Activated CD4-positive, alpha-beta T cell treated with anti-CD3 and anti-CD28 coated beads, Interleukin-2, amount 50 U/mL, for 16 hours (primary cell): ENCODE measurements at places on chromosomes 3 and 15.

DNA sequence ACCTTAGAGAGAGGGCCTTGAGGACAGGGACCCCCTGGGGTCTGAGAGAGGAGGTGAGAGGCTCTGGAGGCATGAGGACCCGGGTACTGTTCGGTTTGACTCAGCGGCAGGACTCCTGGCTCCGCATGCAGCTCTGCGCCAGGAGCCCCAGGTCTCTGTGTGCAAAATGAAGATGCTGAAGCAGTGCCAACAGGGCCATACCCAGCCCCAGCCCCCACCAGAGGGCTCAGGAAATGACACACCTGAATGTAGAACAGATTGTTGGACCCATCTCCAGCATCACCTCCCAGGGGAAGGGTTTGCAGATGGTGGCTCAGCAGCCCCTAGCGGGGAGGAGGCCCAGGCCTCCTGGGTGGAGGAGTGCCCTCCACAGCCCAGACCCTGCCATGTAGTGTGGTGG lies 30.2 kb downstream of the EPHB3 start:
- no peak for DNase-seq

DNA sequence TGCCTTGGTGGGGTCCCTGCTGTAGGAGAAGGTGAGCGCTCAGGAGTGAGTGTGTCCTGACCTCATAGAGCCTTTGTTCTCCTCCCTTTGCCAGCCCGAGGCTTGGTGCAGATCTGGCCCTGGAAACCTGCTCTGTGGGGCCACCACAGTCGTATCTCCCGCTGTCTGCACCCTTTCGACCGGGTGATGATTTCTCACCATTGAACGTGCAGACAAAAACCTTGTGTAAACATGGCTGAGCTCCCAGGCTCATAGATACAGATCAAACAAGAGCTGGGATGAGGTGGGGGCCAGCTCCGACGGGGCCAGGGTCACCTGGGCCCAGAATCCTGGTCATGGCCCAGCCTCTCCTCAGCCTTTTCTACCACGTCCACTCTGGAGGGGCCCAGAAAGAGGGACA lies 34.6 kb upstream of the ESYT3 start:
- DNase-seq = no peak

- no peak for DNase-seq
These were observed 128.3 kb downstream of the TPRA1 start for GRCh38 chr3:127462111-127462655.

DNA sequence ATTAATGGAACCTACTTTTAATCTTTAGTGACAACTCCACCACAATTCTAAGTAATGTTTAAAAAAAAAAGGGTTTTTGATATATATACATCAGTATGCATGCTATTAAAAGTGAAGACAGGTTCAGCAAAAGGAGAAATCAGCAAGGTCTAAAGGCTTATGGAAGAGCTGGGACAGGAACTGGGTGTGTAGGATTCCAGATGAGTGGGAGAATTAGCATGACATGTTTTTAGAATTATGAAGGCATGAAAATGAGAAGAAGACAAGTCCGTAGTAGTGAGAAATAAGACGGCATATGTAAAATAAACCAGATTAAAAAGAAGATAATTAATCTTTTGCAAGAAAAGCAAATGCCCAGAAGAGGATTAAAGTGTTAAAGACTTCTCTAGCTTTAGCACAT lies 52.0 kb downstream of the CBLB start:
- DNase-seq = no peak

GRCh38 chr3:194395778-194396538 lies 3.1 kb downstream of the GP5 start:
- peak; percentile 64 for DNase-seq

DNA sequence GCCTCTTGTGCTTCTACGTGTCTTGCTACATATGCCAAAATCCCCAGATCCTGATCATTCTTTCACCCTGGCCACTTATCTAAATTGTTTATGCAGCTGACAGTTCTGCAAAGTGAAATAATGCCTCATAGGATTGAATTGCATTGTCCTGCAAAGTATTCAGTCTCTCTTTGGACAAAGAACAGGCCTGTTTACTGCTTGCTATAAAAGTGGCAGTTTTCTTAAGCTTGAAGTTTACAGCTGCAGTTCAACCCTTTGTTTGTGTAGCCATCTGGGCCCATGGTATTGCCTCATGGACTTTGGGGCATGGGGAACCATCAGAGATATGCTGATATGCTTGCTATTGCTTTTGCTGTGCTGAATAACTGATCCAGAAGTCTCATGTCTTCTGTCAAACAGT lies 523.2 kb downstream of the OTOL1 start:
- DNase-seq = no peak

DNA sequence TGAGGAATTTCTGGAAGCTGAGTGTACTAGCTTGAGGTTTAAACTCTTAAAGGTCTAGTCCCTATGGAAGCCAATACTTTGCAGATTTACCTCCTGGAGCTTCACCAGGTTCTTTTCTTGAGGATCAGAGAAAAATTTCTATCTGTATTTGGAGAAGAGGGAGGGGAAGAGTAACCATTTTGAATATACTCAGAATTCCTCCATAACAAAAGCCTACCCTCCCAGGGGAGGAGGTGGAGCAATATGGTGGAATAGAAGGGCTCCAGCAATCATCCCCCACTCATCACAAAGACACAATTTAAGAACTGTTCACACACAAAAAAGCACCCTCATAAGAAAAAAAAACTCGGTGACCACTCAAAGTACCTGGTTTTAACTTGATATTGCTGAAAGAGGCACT lies 36.0 kb upstream of the PEX5L start:
- DNase-seq = no peak

DNA sequence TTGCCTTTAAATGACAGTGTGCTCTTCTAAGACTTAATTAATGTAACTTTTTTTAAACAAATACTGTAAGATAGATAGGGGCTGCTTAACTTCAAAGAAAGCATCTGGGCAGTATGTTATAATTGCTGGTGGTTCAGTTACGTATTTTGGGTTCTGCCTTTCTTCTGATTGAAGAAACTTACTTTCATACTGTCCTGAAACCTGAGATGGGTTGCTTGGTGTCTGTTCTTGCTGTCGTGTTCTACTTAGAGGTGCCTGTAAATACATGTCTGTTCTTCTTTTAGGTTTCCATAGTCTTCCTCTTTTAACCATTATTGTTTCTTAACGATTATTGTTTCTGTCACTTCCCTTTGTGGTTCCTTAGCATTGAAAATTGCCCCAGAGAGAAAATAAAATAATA lies 297.7 kb upstream of the CHRM5 start:
- no peak for DNase-seq

DNA sequence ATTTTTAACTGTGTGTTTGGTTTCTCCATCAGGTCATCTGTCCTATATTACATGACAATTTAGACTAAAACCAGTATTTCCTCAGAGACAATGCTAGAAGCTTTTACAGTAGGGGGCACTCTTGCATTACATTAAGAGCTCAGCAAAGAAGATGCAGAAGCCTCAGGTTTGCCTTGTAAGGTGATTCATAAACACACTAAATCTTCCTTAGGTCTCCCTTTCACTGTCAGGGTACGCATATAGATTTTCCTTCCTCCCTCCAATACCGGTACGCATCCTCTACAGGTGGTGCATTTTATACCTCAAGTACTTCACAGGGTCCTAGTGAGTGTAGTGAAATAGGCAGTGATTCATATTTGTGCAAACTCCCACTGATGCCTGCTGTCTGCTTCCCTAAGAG lies 46.5 kb downstream of the CD86 start:
- DNase-seq = peak; percentile 91

DNA sequence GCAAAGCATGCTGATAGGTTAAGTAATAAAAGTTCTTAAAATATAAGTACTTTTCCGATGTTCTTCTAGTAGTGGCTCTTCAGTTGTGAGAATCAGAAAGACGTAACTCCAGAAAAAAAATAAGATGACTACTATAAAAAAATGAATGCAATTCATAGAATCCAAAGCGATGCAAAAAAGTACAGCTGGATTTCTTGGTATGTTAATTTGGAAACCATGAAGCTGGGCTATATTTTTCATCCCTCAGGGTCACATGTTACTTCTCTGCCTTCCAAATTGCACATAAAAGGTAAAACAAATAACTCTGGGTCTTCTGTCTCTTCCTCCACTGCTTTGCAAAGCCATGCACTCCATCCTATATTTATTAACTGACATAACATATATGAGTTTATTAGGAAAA lies 843.9 kb upstream of the DPPA4 start:
- DNase-seq = no peak

GRCh38 chr3:270688-271087 lies 74.1 kb downstream of the CHL1 start:
- no peak for DNase-seq

- no peak for DNase-seq
These were observed 12.9 kb downstream of the ISL2 start for GRCh38 chr15:76349301-76350070.

- peak; percentile 35 for DNase-seq
These were observed 20.0 kb downstream of the PCCB start for GRCh38 chr3:136270179-136270578.

DNA sequence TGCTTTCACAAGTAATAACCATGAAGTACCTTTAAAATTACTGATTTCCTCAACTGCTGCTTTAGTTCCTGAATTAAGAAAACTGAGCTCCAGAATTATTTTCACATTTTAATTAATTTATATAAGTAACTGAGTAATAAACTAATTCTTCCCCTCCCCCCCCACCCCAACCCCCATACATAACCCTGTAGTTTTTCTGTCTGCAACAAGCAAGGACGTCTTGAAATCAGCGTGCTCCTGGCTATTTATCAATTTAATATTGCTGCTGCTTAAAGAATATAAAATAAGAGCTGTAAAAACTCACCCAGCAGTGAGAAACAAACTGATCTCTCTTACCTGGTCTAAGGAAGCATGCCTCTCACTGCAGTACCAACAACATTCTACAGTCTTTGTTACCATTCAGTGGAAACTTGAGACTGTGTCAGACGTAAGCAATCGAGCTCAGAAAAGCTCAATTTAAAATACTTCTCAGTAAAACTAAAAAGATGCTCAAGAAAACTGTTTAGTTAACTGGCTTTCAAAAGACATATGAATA lies 121.0 kb downstream of the TFDP2 start:
- peak; percentile 46 for DNase-seq

GRCh38 chr3:25610167-25610566 lies 54.5 kb downstream of the TOP2B start:
- DNase-seq = no peak

- DNase-seq = no peak
These were observed 127.8 kb upstream of the P2RY1 start for GRCh38 chr3:152706991-152707713.

- no peak for DNase-seq
These were observed 256.6 kb upstream of the ROPN1 start for GRCh38 chr3:124248471-124249028.

DNA sequence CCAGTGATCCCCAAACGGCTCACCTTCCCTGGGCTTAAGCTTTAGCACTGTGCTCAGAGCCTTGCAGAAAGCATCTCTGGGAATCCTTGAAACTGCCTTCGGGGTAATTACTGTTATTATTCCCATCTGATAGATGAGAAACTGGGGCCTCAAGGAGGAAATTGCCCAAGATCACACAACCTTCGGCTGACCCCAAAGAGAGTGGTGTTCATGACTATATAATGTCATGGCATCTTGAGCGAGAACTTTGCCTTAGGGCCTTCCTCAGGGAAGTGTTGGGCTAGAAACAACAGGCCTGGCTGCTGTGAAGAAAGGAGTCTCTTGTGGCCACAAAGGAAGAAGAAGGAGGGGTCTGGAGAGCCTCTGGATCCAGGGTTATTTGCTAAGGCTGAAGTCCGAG lies 388.7 kb upstream of the CFAP20DC start:
- no peak for DNase-seq

DNA sequence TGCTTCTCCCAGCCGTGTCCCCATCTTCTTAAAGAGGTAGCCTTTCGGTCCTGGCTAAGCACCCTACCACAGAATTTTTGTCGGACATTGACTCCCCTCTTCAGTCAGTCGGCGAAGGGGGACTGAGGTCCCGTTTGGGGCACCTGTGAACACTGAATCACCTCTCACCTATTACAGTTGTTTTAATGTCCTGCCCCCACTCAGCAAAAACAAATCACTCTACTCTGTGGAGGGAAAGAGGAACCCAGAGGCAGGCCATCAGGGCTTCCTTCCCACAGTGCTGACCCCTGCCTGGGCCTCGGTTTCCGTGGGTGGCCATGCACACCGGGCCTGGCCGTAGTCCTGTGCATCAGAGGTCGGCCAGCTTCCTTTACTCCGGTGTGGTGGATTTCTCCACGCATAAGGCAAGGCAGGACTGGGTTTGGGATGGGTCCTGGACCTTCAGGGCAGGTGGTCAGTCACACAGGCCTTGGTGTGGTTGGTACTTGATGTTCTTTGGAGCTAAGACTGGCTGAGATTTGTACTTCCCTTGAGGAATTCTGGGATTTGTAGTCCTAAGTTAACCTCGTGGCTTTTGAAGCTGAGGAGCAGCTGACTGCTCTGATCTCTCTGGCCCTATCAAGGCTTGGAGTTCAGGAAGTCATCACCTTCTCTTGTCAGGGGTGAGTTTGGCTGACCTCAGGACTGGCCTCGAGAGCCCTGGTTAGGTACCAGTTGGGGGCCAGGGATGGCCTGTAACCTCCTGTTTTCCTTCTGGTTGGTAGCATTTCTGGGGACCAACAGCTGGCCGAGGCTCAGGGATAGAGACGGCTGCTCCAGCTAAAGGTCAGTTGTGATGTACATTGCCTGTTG lies 627 bp upstream of the FAM131A start:
- no peak for DNase-seq

- DNase-seq = no peak
These were observed 105.5 kb downstream of the NLGN1 start for GRCh38 chr3:173502983-173503568.

GRCh38 chr3:146542179-146542578 lies 2.2 kb downstream of the PLSCR1 start:
- DNase-seq = peak; percentile 22

DNA sequence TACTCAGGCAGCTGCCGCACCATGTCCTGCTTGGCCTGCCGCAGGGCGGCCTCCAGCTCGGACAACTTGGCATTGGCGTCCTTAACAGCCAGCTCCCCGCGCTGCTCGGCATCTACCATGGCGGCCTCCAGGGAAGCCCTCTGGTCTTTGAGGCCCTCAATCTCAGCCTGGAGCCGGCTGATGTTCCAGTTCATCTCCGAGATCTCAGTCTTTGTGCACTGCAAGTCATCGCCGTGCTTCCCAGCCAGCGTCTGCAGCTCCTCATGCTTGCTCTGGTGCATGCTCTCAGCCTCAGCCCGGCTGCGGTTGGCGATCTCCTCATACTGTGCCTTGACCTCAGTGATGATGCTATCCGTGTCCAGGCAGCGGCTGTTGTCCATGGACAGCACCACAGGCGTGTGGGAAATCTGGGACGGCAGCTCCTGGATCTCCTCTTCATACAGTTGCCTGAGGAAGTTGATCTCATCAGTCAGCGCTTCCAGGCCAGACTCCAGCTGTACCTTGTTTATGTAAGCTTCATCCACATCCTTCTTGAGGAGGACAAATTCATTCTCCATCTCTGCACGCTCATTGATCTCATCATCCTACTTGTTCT lies 15.5 kb upstream of the PSTPIP1 start:
- no peak for DNase-seq

DNA sequence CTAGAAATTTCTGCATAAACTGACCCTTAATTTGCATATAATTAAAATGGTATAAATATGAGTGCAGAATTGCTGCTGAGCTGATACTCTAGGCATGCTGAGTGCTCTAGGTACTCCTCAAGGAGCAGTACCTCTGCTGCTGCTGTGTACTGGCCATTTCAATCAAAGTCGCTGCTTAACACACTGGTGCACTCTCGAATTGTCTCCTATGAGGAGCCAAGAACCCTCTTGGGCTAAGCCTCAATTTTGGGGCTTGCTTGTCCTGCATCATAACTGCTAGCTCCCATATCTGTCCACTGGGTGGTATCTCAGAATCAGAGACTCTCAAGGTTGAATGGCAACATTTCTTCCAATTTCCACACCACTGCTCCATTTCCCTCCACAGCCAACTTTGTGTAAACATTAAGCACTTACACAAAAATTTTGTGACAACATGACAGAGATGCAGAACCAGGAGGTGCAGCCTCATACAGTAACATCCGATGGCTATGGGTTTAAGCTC lies 82.5 kb downstream of the XXYLT1 start:
- DNase-seq = no peak
